ENCODE measurements at places on chromosomes 1 and 21.

DNA sequence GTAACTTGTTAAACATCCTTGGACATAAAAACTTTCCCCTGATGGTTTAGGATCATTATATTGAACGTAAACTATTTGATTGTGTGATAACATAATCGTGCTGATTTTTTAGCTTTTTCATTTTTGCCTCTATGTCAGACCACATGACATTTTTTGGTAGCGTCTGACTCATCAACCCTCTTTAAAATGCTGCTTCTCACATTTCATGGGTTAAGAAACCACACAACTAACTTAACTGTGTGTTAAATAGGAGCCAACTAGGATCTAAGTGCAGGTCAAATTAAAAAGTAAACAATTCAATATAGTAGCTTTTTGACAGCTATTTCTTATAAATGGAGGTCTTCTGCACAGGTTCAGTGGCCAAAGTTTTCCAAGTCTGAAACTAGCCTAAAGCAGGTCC, 9.8 kb downstream of the BTG3 start:
- DNase-seq = peak; percentile 18

GRCh38 chr1:33709783-33710718, 153.8 kb upstream of the HMGB4 start:
- DNase-seq = no peak

DNA sequence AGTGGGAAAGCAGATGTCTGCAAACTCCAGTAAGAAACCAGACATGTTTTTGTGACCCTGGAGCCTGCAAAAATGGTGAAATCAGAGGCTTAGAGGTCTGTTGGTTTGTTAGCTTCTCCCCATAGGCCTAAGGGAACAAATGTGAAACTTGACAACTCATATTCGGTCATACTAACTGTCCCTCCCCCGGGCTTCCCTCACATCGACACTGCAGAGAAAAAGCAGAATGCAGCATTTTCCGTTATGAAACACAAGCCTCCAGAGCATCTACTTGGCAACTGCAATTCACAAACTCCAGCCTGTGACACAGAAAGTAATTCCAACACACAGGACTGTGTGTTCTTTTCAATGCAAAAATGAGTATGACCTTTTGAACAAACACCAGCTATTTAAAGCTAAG, 3.7 kb downstream of the KCNA2 start:
- DNase-seq = no peak

DNA sequence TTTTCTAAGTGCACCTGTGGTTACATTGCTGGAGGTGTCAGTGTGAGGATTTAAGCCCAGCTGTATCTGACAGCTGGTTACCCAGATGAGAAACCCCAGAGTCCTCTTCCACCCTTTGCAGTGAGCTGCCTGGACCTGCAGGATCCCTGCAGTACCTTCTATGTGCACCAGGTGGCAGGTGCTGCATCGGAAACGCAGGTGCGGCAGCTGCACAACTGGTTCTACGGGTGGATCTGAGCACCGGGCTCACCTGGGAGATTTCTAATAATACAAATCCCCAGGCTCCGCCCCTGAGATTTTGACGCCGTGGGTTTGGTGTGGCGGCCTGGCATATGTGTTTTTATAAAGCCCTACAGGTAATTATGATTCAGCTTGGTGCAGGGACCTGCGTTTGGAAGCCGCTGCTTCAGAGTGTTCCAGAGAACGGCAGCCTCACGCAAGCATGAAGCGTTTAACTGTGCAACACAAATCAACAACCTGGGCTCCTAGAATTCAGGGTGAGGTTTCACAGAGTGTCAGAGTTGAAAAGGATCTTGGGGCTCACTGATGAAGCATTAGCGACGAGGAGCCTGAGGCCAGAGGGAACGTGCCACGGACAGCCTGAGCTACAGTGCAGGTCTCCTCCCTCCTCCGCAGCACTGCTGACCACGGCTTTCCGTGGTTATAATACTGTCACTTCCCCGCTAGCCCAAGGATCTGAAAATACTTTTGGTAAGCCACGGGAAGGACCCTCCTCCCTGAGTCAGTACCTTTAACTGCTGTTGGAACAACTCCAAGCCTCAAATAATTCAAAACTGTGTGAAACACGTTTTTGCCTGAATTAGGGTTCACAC, 96.7 kb upstream of the TRABD2B start:
- DNase-seq = peak; percentile 14

DNA sequence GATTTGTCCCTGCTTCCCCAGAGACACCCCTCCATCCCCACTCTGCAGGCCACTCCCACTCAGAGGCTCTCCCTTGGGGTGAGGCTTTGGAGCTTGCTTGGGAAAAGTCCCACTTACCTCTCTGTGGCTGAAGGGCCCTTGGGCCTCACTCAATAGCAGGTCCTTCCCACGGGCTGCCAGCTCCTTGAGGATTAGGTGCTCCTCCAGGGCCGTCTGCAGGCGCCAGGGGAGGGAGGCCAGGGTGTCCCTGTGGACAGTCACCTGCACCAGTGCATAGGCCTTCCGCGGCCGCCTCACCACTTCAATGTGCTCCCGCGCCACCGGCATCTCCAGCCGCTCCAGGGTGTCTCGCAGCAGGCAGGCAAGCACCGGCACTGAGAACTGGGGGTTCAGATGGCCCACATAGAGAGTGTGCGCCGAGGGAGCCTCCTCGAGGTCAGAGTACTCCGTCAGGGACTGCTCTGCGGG, 1.4 kb downstream of the SLFNL1 start:
- DNase-seq = no peak

DNA sequence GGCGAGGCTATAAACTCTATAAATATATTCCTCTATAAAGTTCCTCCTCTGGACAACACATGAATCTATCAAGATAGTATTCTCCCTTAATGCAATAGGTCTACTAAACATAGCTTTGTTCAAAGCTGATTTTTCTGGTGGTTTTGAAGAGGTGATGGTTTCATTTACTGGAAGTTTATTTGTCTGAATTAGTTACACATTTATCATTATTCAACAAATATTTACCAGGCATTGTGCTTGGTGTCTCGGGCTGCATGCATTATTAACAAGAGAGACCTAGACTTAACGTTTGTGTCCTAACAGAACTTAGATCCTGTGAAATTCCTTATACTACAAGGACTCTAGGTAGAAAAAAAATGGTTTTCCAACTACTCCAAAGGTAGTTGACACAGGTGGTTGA, 511.4 kb upstream of the B3GALT2 start:
- no peak for DNase-seq

DNA sequence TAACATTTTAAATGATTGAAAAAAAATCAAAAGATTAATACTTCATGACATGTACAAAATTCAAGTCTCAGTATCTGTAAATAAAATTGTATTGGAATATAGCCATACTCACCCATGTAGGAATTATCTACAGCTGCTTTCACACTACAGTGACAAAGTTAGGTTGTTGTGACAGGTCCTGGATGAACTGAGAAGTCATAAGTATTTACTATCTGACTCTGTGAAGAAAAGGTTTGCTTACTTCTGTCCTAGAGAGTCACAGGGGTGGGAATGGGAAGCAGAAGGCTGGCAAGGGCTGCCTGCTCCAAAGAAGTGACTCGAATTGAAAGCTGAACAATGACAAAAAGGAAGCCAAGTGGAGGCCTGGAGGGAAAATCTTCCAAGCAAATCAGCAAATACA, 155.2 kb downstream of the SLC30A10 start:
- no peak for DNase-seq

DNA sequence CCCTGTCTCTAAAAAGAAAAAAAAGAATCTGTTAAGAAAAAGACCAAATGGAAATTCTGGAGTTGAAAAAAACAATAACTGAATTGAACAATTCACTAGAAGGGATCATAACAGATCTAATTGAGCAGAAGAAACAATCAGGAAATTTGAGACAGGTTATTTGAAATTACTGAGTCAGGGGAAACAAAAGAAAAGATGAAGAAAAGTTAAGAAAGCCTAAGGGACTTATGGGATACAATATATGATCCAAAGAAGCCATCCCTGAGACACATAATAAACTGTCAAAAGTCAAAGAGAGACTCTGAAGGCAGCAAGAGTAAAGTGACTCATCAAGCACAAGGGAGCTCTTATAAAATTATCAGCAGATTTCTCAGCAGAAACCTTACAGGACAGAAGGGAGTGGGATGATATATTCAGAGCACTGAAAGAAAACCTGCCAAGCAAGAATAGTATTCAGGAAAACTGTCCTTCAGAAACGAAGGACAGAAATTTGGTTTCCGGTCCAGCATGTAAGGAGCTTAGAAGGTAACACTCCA, 44.5 kb downstream of the SLC2A1 start:
- no peak for DNase-seq

DNA sequence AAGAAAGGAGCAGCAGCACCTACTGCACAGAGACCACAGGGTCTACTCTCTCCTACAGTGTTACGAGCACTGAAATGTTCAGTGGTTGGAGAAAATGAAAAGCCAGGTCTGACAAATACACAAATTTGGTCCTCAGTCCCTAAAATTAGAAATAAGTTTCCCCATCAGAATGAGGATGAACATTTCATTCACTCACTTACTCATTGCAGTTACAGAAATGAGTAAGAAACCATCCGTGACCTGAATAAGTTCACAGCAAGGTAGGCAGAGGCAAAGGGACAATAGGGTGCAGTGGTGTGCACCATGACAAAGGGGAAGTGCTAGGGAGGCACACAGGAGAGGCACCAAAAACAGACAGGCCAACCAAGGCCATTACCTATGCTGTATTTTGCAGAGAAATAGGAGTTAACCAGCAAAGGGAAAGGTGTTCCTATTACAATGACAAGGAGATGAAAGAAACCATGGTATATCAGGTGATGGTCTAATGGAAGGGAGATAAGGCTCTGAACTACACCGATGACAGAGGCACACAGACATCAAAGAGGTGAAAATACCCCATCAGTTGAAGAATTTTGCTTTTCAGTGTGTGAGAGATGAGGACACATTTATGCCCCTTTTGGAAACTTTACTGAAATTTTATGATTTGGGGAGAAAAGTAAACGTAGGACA, 29.4 kb downstream of the VAV3 start:
- DNase-seq = no peak

GRCh38 chr21:42655796-42656770, 2.7 kb downstream of the PDE9A start:
- no peak for DNase-seq

DNA sequence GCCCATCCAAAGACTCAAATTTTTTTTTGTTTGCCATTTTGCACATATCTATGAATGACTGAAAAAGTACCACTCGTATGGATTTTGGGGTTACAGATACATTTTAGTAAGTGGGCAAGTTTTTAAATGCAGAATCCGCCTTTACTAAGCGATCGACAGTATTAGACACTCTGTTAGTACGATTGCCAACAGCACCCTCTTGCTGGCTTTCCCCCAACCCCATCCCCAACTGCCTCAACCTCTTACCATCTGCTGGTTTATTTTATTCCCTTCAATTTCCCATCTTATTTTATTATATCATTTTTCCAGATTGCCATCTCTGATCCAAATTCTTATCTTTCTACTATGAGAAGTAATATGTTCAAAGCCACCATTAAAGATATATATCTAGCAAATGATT, 244.8 kb downstream of the LRRIQ3 start:
- no peak for DNase-seq

All from mesenchymal stem cell (in vitro differentiated cells and primary cell).